ENCODE measurements at places on chromosomes 3 and 15.

DNA sequence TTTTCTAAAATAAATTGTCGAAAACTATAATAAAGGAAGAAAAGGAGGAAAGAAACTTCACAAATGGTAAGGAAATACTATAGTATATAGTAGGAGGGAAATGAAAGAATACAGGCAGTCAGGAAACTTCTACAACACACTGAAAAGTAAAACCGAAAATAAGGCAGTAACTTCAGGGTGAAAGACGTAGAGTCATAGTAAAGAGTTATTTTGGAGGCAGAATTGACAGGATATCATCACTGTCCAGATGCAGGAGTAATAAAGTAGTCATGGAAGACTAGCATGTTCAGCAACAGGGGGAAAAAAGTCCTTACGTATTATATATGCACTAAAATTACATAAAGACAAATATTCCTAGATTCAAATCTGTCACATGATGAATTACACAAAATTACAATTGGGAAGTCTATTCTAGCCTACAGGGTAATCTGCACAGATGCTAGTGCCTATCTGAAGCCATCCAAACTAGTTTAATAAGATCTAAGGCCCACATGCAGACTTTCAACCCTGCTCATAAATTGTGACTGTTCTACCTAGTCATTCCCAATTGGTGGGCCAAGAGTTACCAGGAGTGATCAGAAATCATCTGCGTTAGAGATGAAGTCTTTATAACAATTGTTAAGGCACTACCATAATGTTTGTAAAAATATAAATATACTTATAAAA, 14.0 kb downstream of the VPS13C start:
- DNase-seq: no peak

DNA sequence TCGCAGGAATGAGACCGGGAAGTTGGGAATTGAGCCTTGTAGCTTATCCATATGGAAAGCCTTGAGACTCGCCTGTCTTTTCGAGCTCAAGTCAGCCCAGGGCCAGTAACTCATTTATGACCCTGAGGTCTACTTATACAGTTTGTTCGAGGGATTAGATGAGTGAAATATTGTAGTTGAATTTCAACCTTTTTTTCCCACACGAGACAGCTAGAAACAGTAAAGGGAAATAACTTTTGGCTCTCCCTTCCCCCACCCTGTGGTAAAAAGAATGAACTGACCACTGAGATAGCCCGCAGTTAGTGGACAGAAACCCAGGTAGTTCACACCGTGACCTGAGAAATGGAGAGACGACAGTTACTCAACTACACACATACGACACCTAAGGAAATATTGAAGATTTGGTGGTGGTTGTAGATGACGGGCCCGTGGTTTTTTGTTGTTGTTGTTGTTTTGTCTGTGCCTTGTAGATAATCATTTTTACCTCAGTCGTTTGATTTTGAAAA, 841 bp downstream of the EIF3J start:
- no peak for DNase-seq

GRCh38 chr3:170149016-170149415, 32.5 kb downstream of the PHC3 start:
- DNase-seq: no peak

DNA sequence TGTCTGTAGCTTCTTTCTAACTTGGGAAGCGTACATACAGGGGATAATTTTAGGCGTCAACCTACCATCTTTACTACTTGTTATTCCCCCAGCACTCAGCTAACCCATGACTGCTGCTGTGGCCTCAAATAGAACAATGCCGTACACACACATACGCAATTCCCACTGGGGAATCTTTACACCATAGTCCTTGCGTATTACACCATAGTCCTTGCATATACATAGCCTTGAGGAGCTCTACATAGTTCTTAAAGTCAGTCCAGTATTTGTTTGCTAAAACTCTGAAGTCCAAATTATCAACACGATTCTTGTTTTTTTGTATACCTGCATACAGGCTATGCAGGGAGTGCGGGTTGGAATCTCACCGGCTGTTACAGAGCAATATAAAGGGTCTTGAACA, 67.2 kb downstream of the CGNL1 start:
- no peak for DNase-seq

GRCh38 chr15:57861034-57861638, 154.6 kb downstream of the POLR2M start:
- peak; percentile 19 for DNase-seq

DNA sequence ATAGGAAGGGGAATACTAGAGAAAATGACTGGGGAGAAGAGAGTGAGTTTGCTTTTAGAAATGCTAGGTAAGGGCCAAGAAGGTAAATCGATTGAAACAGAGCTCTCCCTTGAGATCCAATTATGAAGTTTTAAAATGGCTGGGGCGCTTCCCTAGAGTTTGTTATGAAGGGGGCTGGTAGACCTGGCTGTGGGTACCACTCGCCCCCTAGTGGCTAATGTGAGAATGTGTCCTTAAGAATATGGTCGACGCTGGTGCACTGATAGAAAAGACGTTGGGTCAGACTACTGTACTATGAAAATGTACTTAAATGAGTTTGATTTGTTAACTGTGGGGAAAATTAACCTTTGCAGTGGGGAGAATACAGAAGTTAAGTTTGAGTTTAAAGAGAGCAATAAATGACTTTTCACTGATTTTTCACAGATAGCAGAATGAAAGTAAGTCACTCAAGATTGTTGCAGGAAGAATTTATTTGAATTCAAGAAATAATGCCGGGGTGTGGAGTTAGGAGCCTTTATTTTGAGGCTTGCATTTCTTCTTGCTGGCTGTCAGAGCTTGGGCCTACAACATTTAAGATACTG, 9.2 kb downstream of the TMPRSS7 start:
- DNase-seq: peak; percentile 53

GRCh38 chr15:99669250-99669649, 64.0 kb downstream of the LYSMD4 start:
- DNase-seq: no peak

DNA sequence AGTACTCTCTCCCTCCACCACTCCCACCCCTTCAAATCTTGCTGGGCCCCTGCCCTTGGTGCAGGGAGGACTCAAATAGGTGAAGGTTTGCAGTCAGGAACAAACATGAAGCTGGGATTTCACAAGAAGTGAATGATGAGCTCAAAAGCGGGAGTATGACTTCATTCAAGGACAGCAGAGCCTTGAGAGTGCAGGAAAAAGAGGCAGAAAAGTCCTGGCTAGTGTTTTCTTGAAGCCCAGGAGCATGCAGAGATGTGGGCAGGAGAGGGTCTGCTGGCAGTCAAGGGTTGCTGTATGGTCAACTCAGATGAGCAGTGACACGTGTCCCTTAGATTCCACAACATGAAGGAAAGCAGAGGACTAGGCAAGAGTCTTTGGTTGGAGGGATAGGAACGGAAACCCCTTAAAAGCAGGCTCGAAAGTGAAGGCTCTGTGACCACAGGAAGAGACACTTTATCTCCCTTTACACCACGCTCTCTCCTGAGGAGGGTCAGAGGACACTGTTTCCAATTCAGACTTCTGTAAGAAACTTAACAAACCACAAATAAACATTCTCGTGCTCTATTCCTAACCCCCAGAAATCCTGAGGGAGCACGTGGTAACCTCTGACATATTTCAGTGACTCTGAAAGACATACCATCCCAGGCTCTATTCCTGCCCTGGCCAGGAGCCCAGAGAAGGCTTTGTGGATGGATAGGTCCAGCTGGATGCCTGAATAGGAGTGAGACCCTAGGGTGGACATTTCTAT, 168.0 kb upstream of the NDN start:
- no peak for DNase-seq

DNA sequence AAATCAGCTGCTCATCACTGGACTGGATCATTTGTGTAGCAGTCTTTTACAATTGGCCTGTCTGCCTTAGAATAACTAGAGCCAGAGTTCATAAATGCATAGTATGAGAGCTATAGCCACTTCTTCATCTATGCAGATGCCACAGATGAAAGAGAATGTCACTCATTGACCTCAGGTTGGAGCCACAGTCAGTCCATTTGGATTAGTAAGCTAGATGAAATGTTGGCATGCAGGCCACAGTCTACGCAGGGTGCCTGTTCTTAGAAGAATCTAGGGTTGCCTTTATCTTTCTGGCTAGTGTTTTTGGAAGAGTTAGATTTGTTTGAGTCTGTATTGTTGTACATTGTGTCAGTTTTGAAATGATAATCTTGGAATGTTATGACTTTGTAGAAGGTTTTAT, 25.4 kb upstream of the EDEM1 start:
- DNase-seq: no peak

GRCh38 chr3:133979553-133979952, 50.2 kb downstream of the SLCO2A1 start:
- DNase-seq: no peak

GRCh38 chr3:72439321-72440183, 408.7 kb downstream of the SHQ1 start:
- no peak for DNase-seq

- no peak for DNase-seq
Observed at GRCh38 chr3:41267975-41268640, 68.8 kb downstream of the CTNNB1 start.

DNA sequence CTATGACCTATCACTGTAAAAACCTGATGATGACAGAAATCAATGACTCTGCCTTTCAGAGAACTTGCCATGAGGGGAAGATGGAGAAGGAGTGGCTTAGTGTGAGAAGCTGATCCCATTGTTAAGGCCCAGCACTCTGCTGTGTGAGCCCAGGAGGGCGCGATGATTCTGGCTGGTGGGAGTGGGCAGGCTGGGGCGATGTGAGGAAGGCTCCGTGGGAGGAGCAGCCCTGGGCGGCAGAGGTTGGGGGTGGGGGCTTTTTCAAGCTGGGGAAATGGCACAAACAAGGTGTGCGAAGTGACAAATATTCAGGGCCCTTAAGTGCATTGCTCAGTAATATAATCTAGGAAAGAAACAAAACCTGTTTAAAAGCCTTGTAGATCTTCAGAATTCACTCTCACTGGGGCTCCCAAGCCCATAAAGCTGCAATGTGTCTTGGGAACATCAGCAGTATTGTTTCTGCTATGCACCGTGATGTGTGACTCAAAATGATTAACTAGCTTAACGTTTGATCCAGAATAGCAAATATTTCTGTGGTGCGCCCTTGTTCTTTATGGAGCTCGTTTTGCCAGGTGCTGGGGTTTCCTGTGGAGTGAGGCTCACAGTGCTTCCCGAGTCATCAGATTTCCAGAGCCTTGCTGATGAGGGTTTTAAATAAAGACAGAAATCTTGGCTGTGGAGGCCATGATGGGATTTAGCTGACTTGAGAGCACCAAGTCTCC, 141.0 kb downstream of the CHDH start:
- no peak for DNase-seq

GRCh38 chr15:46460431-46461094, 825.7 kb downstream of the SQOR start:
- DNase-seq: no peak

DNA sequence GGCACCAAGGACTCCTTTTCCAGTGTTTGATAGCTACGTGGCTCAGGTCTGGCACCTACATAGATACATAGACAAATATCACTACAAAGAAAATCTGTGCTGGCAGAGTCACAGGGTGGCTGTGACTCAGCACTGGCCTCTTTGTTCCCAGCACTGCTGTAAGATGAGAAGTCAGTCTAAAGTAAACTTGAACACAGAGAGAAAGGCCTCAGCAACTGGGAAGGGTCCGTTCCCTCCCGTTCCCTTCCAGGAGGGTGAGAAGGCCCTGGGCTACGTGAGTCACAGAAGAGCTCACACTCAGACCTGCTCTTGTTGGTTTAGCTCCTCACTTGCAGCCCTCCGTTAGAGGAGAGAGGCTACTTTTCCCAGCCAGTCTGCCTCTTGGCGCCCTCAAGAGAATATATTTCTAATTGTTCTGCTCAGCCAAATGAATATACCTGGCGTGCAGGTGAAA, 23.1 kb downstream of the ANXA2 start:
- DNase-seq: peak; percentile 66

DNA sequence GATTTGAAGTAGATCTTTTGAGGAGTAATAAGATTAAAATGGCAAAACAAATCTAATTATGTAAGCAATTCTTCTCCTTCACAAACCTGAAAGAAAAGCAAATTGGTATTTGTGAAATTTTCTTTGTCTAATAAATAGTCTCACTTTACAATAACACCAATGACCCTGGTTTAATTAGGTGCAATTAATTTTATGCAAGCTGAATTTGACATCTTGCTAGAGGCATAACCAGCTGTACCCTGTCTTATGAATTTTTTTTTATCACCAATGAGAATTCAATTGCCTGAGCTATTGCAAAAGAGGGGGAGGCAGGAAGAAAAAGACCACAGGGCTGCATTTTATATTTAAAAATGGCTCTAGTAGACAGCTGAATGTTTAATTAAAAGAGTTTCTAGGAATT, 113.5 kb upstream of the IL12A start:
- DNase-seq: no peak

GRCh38 chr15:68553994-68554720, 24.6 kb upstream of the CORO2B start:
- DNase-seq: peak; percentile 46

GRCh38 chr15:90054618-90055097, 47.6 kb downstream of the IDH2 start:
- no peak for DNase-seq

GRCh38 chr15:78996894-78997275, 52.0 kb upstream of the CTSH start:
- DNase-seq: no peak

- DNase-seq: no peak
Observed at GRCh38 chr3:99974989-99975388, 139.3 kb downstream of the FILIP1L start.

- DNase-seq: no peak
Observed at GRCh38 chr3:105140899-105141367, 225.8 kb upstream of the ALCAM start.

GRCh38 chr3:127886956-127887231, 28.1 kb upstream of the KBTBD12 start:
- no peak for DNase-seq

GRCh38 chr15:39921274-39921638, 1.2 kb upstream of the GPR176 start:
- no peak for DNase-seq

DNA sequence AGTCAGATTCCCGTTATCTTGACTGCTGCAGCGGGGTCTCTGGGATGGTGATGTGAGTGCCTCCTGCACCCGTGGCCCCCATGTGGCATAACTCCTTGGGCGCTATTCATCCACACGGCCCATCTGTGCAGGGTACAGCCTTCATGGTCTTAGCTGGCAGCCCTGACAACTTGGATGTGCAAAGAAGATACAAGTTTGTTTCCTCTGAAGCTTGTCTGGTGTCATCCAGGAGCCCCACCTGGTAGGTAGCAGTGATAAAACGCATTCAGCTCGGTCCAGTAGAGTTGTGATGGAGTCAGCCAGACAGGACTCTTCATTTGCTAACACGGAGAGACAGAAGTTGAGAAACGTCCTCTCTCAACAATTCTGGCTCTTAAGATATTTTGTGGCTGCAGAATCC, 53.3 kb downstream of the CORO2B start:
- no peak for DNase-seq

All from NCI-H774 (cell line).